ENCODE measurements at places on chromosomes 2 and 18.

DNA sequence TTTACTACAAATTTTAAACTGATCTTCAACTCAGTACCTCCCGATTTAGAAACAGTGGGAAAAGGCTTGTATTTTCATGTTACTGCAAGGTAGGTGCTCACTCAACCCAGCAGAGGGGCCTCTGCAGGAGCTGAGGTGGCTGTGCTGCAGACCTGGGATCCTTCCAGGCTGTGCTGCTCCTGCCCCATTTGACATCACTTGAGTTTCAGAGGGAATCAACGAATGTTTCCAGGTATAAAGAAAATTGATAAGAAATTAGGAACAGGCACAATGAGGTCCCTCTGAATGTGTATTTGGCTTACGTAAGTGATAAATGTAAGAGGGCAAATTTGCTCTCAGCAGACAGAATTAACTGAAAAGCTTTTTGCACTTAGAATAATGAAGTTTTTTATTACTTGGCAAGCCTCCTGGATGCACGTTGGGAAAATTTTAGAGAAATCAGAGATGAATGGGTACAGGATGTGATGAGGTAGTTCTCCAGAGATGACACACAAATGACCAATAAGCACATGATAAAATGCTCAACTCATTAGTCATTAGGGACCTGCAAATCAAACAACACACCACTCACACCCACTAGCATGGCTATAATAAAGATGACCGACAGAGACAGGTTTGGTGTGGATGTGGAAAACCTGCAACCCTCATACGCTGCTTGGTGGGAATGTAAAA lies 114.0 kb downstream of the NOL10 start:
- DNase-seq, result no peak

DNA sequence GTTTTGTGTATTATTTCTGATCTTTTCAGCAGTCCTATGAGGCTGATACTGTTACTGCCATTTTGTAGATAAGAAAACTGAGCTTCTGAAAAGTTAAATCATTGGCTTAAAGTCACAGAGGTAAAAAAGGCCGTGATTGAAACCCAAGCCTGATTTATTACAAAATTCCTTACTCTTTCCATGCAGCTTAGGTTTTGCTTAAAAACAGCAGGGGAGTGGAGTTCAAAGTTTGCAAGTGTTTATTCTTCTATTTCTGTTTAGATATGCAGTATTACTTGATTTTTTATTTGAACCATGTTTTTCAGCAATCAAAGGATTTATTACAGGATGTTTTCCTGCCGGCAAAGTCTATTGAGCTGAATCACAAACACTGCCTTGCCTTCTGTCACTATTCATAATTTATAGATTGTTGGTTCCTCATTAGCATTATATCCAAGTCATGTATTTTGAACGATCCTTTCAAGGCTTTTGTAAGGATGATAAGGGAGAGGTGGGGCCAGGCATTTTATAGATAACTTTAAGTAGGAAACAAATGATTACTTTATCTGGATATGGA lies 31.9 kb upstream of the MSTN start:
- no peak for DNase-seq

GRCh38 chr2:215465256-215465655 lies 29.4 kb upstream of the FN1 start:
- DNase-seq, result no peak

GRCh38 chr2:220857368-220857767 lies 714.7 kb downstream of the EPHA4 start:
- DNase-seq, result no peak

- no peak for DNase-seq
Observed at GRCh38 chr2:104755026-104755878, 98.7 kb upstream of the POU3F3 start.

- no peak for DNase-seq
Observed at GRCh38 chr2:235630718-235631296, 137.0 kb downstream of the AGAP1 start.

DNA sequence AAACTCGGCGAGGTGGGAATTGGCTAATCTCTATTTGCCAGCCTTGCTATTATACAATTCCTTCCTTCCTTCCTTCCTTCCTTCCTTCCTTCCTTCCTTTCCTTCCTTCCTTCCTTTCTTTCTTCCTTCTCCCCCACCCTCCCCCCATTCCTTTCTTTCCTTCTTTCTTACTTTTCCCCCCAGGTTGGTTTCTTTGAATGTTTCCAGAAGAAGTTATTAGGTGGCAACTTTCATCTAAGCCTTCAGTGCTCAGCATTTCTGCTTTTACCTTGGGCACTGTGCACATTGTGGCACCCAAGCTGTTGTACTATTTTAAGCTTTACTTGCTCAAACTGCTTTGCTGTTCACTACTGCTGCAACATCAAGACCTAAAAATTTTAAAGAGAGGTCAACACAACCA lies 17.2 kb upstream of the CSRNP3 start:
- DNase-seq, result no peak

DNA sequence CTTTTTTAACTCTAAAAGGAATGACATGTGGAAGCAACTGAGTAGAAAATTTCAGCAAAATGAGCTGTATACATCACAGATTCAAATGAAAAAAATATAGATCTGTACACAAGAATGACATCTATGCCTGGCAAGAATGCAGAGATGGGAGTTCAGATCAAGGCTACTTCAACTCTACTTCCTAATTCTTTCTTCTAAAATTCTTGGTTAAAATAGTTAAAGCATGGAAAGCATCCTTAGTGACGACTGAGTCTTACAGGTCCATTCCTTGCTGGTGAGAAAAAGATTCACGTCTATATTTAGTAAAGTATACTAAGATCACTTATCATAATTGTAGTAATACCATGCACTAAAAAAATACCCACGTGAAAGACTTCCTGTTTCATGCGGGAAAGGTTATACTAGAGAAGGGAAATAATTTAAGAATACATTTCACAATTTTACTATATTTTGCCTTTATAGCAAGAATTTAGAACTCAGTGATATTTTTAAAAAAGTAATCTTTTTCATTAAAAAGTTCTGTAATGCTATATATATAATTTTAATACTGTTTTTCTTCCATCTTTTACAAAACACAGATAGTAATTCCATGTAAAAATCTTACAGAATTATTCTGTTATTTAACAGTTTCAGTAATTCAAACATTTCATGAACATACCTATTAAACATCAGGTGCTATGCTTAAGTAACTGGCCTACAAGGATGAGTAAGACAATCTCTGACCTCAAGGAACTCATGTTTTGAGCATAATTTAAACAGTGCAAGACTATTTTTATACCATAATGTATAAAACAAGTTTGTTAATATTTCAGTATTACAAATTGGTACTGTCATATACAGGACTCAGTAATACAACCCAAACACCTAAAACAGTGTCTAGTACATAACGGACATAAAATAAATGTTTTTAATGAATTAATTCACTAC lies 159.6 kb downstream of the BAZ2B start:
- DNase-seq, result no peak
